GM23248 (cell line): ENCODE measurements at places on chromosomes 7 and 10.

GRCh38 chr7:138863931-138864330, 65.9 kb upstream of the ATP6V0A4 start:
- no peak for DNase-seq

- DNase-seq = no peak
These were observed 72.6 kb downstream of the CYP26A1 start for GRCh38 chr10:93146336-93146735.

- peak; percentile 58 for DNase-seq
These were observed 18.8 kb downstream of the BMPR1A start for GRCh38 chr10:86775056-86775869.

- no peak for DNase-seq
These were observed 10.7 kb downstream of the CRYGN start for GRCh38 chr7:151429237-151429559.

DNA sequence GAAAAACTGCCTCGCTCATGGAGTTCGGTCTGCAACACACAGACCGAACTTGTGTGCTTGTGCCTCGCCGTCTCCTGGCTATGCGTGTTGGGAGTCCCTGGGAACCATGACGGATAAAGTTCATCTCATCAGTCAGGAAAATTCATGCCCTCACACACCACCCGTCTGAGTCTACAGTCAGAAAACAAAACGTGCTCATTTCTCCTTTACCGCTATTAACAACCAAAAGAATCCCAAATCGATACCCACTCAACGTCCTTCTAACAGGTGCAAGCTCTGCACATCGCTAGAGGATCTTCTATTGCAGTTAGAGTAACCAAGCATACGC, 13.6 kb downstream of the CNPY1 start:
- DNase-seq = no peak
